ENCODE measurements at places on chromosomes 7 and 10.

GRCh38 chr7:4631380-4632179 lies 50.5 kb upstream of the FOXK1 start:
- DNase-seq = no peak

- DNase-seq = no peak
Observed at GRCh38 chr10:105189463-105189800, 548.3 kb downstream of the SORCS3 start.

GRCh38 chr7:91940171-91940570 lies 491 bp upstream of the AKAP9 start:
- no peak for DNase-seq

DNA sequence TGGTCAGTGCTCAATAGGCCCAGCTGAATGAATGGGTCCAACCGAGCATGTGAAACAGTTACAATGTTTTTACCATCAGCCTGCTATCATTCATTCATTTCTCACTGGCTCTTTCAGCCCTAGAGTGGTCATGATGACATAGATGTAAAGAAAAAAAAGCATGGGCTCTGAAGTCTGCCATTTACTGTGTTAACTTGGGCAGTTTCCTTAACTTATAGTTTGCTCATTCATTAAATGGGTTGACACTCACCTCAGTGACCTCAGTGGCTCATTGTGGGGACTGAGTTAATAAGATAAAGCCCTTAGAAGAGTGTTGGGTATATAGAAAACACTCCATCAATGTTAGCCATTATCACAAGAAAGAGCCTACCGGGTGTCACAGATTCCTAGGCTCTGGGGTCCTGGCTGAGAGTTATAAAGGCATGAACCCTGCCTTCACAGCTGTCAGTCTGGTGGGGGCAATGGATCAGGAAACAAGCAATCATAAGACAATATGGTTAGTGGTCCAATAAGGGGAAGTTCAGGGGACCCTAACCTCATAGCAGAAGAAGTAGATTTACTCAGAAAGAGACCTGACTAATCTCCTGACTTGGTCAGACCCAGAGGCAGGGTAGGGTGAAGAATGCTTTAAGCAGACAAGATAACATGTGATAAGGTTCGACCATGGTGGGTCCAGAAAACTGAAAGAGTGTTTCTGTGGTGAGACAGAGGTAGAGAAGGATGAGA lies 29.7 kb upstream of the GPAM start:
- DNase-seq = no peak

DNA sequence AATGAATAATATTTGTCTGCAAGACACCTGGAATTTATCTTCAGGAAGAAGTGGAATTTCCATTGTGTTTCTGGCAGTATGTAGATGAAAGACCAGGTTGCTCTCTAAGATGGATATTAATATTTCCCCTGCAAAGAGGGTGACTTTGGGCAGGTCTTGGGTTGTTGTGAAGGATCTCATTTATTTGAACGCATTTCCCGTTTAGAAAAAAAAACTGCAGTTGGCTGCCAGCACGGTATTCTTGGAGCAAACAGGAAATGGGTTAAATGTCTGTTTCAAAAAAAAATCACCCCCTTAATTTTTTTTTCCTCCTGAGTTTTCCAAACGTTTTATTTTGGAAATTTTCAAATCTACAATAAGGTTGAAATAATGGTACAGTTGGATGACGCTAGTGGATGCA lies 11.5 kb downstream of the EIF4H start:
- no peak for DNase-seq

DNA sequence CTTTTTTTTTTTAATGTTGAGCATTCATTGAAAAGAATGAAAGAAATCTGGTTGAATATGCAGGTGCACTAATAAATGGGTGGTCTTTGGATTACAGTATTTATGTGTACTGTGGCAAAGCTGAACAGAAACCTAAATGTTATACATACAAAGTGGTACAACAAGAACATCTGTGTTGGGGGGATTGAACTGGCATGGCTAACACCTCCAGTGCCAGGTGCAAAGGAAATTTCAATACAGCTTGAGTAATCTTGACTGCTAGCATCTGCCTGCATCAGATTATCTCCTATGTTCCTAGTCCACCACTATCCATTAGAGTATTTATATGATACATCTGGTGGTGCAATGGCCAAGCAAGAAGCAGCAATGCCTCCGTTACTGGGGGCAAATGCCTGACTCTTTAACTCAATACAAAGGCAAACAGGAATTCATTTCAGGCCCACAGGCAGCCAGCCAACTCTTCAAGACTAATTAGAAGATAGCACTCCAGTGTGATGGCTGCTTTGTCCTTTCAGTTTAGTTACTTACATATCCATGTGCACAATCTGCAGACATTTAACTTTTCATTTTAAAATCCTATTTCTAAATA lies 220.5 kb upstream of the ETV1 start:
- DNase-seq = no peak

- no peak for DNase-seq
Observed at GRCh38 chr7:40492946-40493345, 358.1 kb downstream of the SUGCT start.

DNA sequence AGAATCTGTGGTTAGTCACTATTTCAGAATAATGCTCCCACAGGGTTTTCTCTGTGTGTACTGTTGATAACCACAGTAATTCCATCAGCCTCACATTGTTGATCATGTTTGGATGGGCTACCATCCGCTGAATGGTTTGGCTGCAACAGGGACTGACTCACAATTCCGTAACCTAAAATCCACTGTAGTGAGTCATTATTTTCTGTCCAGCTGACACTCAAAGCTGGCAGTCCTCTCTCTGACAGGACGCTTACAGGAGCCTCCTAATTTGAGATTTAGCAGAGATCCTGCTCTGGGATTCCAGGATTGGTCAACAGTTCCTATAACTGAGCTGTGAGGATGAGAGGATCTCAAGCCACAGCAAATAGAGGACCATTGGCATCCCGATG lies 32.7 kb downstream of the VWA2 start:
- no peak for DNase-seq

DNA sequence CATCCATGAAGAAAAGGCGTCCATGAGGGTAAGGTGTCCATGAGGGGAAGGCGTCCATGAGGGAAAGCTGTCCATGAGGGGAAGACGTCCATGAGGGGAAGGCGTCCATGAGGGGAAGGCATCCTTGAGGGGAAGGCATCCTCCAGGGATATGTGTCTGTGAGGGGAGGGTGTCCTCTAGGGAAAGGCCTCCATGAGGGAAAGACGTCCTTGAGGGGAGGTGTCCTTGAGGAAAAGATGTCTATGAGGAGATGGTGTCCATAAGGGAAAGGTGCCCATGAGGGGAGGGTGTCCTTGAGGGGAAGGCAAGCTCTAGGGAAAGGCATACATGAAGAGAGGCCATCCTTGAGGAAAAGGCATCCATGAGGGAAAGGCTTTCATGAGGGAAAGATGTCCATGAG lies 92.6 kb downstream of the INPP5A start:
- no peak for DNase-seq

GRCh38 chr7:66182920-66183319 lies 22.2 kb upstream of the TPST1 start:
- DNase-seq = no peak

DNA sequence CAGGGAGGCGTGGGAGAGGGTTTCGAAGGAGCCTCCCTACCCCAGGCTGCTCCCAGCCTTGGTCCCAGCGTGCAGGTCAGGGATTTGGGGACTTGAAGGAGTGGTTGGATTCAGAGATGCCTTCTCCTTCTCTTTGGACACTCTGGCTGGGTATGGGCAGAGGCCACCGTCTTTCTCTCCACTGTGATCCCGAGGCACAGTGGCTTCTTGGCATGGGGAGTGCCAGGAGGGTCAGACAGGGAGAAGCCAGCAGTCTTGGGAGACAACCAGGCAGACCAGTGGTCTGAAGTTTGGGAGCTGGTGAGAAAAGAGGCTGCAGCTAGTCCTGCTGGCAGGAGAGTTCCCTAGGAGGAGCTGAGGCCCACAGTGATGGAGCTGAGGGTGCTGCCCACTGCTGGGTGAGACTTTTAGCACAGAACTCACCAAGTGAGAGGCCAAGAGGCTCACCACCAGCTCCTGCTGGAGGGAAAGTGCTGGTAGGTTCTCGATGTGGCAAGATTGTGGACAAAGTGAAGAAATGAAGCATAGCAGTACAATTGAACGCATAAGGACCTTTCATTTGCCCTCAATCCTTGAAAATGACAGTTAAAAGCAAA lies 35.2 kb upstream of the WDFY4 start:
- DNase-seq = no peak

GRCh38 chr7:142523821-142524460 lies 225.3 kb upstream of the PRSS1 start:
- DNase-seq = no peak

- DNase-seq = no peak
Observed at GRCh38 chr10:5151076-5151475, 33.9 kb downstream of the AKR1C8 start.

GRCh38 chr10:31101123-31101522 lies 69.5 kb upstream of the ZNF438 start:
- peak; percentile 47 for DNase-seq
